ENCODE measurements at places on chromosomes 4 and X. TPM values are rescaled to one million over a fixed set of nuclear protein-coding genes. Genes with fewer than 3 reads are reported as not detected.

The CT47A7 gene
- not detected for total RNA-seq

The MAGEC1 gene
- total RNA-seq, result not detected

The CABS1 gene
- total RNA-seq, result not detected

The UGT2A1 gene
- not detected for total RNA-seq

The NAA11 gene
- total RNA-seq, result not detected

The CENPVL1 gene
- total RNA-seq, result not detected

The SLIT2 gene
- total RNA-seq, result not detected

The RAB9B gene
- total RNA-seq, result 0.98 TPM

The NKRF gene
- 17.1 TPM for total RNA-seq

The PCDH7 gene
- not detected for total RNA-seq

The FMR1NB gene
- total RNA-seq, result not detected

The MTCP1 gene
- 15.0 TPM for total RNA-seq

The GPM6B gene
- not detected for total RNA-seq

The CCDC110 gene
- not detected for total RNA-seq

The PHOX2B gene
- not detected for total RNA-seq

The IL1RAPL2 gene
- total RNA-seq, result not detected

The LYAR gene
- total RNA-seq, result 35.0 TPM

The PGAM4 gene
- not detected for total RNA-seq

The PROM1 gene
- not detected for total RNA-seq

The NHSL2 gene
- 1.2 TPM for total RNA-seq
